ENCODE measurements at places on chromosomes 4 and X. TPM values are rescaled to one million over a fixed set of nuclear protein-coding genes. Genes with fewer than 3 reads are reported as not detected.
A peak's percentile ranks its signal among the peaks of the same experiment; 100 is the strongest.

GRCh38 chr4:182400790-182401189 is 157.6 kb downstream of the TENM3 start:
- no peak for DNase-seq

The CCKAR gene
- total RNA-seq = not detected

DNA sequence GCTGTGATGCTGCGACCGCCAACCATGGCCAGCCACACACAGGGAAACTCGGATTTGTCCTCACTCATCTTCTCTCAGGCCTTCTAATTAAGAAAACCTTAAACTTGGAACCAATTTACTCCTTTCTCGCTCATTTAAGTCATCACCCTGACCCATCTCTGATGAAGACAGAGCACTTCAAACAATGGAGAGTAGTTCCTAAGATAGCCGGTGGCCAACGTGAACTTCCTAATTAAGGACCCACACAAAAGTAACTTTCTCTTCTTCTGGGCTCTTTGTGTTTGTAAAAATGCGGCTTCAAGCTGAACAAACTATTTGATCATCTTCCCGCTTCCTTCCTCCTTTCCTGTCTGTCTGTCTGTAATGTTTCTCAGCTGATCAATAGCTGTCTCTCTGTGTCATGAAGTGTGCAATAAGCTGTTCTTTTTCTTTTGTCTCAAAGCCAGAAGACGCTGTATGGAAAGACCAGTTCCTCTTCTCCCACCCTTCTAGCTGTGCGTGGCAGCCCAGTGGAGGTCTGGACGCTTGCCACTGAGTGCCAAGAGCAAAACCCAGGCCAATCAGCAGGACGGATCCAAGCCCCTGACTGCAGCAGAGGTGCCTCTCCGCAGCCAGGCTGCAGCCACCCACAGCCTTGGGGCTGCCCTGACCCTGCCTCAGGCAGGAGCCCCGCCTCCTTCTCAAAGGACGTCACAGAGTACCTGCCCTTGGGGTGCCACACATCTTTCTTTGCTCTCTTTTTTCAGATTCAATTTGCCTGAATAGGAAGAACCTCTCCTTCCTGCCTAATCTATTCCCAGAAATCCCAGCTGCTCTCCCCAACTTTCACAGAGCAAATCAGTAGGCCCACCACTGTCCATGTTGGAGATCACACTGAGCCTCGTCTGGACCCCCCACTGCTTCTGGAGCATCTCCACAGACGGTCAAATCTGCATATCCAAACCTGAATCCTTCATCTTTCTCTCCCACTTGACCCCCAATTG is 59.3 kb downstream of the MAML3 start:
- peak; percentile 42 for DNase-seq

GRCh38 chr4:41865981-41866798 is 69.0 kb upstream of the TMEM33 start:
- no peak for DNase-seq

The MAGEA10 gene
- not detected for total RNA-seq

- no peak for DNase-seq
Observed at GRCh38 chrX:106952988-106953387, 32.8 kb downstream of the CLDN2 start.

- DNase-seq = no peak
Observed at GRCh38 chr4:102466298-102466697, 34.9 kb upstream of the NFKB1 start.

The ARAF gene
- 113 TPM for total RNA-seq

The CTPS2 gene
- 6.0 TPM for total RNA-seq

The GUCY1A1 gene
- 0.45 TPM for total RNA-seq

DNA sequence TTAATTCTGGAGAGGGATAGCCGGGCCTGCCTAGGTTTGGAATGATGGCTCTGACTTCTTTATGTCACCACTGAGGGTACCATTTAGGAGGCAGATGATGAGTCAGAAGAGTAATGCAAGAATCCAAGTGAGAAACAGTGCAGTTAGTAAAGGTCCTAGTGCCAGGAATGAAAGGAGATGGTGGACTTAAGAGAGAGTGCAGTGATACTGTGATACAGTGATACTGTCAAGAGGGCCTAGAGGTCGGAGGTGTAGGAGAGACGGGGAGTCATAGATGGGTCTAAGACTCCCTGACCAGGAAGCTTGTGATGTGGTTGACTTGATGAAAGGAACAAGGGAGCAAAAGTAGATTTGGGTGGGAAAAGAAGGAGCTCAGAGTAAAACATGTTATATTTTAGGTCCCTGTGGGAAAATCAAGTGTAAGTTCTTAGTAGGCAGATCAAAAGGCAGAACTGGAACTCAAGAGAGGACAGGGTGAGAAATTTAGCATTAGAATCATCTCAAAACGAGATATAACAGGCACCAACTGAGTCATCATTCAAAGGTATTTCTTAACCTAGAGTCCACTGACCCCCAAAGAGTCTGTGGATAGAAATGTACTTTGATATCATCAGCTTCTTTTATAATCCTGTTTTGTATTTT is 85.0 kb downstream of the NFKB1 start:
- no peak for DNase-seq

GRCh38 chrX:39910651-39911050 is 187.1 kb downstream of the BCOR start:
- no peak for DNase-seq

The CD40LG gene
- 24.9 TPM for total RNA-seq

The PCDH7 gene
- total RNA-seq = 0.06 TPM

The RS1 gene
- total RNA-seq = not detected

DNA sequence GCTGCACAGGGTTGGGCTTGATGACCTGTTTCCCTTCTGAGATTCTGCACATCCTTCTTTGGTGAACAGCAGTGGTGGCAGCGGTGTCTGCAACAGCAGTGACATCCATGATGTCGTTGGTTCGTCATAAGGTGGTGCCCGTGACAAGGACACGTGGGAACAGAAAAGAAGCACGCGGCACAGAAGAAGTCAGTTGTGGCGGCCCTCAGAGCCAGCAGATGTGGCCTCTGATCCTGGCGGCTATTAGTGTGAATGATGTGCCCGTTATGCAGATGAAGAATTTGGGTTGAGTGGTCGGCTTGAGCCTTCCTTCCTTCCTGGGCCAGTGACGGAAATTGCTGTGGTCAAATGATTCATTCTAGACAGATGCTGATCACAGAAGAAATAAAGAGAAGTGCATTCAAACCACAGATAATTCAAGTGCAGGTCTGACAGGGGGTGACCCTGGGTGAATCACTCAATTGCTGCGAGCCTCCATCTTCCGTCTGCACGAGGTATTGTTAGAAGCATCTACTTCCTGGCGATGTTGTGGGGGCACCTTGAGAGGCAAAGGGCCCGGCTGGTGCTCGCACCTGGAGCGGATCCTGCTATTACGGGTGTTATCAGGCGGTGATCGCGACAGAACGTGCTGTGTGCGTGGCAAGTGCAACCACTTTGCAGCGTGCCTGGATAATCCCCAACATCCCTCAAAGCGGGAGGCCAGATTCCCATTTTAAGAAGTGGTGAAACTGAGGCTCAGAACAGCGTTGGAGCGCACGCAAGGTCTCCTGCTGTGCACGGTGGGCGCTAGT is 215.2 kb upstream of the PSAPL1 start:
- DNase-seq = peak; percentile 62

- DNase-seq = no peak
Observed at GRCh38 chr4:5385741-5386311, 322.5 kb downstream of the EVC2 start.

DNA sequence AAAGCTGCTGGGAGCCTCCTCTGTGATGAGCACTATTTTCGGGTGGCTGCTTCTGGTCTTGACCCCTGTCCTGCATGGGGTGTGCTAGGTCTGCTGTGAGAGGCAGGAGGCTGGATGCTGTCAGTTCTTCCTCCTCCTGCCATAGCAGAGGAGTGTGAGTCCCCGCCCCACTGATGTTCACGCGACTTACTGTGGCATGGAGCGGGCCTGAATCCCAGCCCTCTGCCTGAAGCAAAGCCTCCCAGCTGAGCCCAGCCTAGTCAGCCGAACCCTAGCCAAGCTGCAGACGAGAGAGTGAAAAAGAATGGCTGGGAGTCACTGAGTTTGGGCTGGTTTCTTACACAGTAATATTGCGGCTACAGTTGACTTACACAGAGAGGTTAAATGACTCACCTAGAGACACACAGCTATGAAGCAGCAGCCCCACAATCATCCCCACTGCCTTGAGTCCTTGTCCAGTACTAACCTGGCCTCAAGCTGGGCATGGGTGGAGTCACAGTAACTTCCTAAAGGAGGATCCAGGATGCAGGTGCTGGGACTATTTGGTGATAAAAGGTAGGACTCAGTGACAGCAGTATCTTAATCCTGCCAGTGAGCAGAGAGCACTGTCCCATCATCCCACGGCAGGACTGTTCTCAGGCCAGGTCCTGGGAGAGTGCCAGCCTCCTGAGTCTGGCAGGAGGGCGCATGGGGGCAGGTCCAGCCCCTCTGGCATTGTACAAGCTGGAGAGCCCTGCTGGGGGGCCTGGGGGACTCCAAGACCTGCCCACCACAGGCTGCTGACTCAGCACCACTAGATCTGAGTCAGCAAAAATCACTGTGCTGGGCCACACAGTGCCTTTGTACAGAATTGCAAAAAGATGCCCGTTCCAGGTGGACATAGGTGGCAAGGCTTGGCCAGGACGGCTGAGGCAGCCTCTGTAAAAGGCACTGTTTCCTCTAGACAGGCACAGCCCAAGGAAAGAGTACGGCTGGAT is 60.4 kb upstream of the CRMP1 start:
- no peak for DNase-seq

The PHOX2B gene
- not detected for total RNA-seq

- DNase-seq = no peak
Observed at GRCh38 chrX:130158311-130158710, 7.3 kb downstream of the AIFM1 start.

The BMP3 gene
- total RNA-seq = not detected

The STX18 gene
- total RNA-seq = 21.8 TPM
